MM.1S (cell line): ENCODE measurements at places on chromosomes 5 and 9.

GRCh38 chr5:33843579-33843978 is 48.2 kb downstream of the ADAMTS12 start:
- H3K27ac ChIP-seq: no peak overlapping the region
- peaks cover 6% of the 10 kb centered on the region; the same call in 1 of the 2 replicates for H3K4me1 ChIP-seq
- no peaks in the 10 kb centered on the region for H3K27me3 ChIP-seq
- DNase-seq: no peak
- no peaks in the 10 kb centered on the region for H3K36me3 ChIP-seq
- H3K4me3 ChIP-seq: no peak overlapping the region

DNA sequence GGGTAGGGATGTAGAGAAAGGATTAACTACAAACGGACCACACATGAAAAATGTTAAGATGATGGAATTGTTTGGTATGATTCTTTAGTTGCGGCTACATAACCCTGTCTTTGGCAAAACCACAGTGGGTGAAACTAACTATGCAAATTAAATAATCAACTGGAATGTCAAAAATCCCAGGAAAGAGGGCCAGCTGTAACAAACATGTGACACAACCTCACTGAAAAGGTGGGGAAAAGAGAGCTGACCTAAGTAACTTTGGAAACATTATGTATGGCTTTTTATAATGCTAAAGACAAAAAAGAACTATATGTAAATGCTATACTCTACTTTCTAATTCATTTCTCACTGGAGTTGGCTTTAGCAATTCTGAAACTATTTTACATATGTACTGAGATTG is 252.0 kb downstream of the MRPS30 start:
- H3K4me3 ChIP-seq: no peak overlapping the region
- H3K4me1 ChIP-seq: no peaks in the 10 kb centered on the region
- no peak for DNase-seq
- no peaks in the 10 kb centered on the region for H3K27me3 ChIP-seq
- H3K36me3 ChIP-seq: no peaks in the 10 kb centered on the region
- H3K27ac ChIP-seq: no peak overlapping the region

DNA sequence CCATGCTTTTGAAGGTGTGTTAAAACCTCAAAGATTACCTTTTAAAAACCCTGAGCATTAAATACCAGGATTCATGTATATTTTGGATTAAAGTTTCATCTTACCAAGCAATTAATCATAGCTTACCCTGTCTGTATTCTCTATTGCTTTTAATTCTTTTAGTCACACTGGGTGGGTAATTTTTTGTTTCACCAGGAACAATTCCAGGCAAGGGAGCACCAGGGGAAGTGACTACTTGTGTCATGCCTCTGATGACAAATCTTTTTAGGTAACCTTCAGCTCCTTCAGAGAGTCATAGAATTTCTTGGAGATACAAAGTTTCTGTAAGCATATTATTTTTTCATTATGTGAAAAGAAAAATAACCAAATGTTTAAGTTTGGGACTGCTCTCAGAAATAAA is 33.4 kb upstream of the ANXA1 start:
- H3K4me1 ChIP-seq: peaks cover 17% of the 10 kb centered on the region
- H3K27me3 ChIP-seq: no peaks in the 10 kb centered on the region
- DNase-seq: no peak
- no peak overlapping the region for H3K27ac ChIP-seq
- H3K36me3 ChIP-seq: no peaks in the 10 kb centered on the region
- H3K4me3 ChIP-seq: no peak overlapping the region

DNA sequence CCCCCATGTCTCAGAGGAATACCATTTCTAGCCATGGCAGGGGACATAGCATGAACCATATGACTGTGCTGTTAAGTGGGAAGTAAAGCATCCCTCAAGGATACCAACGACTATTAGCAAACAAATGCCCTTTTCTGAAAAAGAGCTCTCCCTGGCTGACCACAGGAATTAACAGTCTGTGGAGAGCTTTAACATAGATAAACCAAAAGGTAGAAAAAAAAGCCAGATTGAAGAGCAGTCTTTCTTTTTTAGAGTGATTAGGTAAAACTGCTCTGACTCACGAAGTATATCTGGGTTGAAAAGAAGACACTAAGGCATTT is 532.7 kb upstream of the DMAC1 start:
- H3K27ac ChIP-seq: no peak overlapping the region
- DNase-seq: no peak
- H3K27me3 ChIP-seq: no peaks in the 10 kb centered on the region
- H3K36me3 ChIP-seq: no peaks in the 10 kb centered on the region
- H3K4me3 ChIP-seq: no peak overlapping the region

DNA sequence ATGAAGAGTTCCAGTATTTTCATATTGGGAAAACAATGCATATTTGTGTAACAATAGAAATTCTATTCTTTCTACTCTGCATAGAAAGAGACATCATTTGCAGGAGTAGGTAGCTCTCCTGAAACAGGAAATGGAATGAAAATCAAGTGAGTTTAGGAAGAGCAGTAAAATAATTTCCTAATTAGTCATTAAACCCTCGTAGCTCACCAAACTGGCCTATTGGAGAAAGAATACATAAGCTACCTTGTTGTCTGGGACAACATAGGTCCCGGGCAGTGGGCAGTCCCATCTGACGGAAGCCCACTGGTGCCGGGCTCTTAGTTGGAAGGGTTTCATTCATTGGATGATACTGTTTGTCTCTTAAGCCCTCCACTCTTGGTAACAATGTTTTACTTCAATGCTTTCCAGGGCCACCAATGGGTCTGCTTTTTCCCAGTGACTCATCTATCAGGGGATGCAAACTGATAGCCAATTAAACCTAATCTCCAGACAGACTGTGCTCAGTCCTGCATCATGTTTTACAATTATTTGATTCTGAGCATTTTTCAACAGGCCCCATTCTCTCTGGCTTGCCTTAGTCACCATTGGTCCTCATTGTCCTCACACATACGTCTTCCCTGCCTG is 46.5 kb downstream of the GNA14 start:
- H3K27ac ChIP-seq: no peak overlapping the region
- no peaks in the 10 kb centered on the region for H3K36me3 ChIP-seq
- H3K4me1 ChIP-seq: no peaks in the 10 kb centered on the region
- DNase-seq: no peak
- H3K27me3 ChIP-seq: no peaks in the 10 kb centered on the region

DNA sequence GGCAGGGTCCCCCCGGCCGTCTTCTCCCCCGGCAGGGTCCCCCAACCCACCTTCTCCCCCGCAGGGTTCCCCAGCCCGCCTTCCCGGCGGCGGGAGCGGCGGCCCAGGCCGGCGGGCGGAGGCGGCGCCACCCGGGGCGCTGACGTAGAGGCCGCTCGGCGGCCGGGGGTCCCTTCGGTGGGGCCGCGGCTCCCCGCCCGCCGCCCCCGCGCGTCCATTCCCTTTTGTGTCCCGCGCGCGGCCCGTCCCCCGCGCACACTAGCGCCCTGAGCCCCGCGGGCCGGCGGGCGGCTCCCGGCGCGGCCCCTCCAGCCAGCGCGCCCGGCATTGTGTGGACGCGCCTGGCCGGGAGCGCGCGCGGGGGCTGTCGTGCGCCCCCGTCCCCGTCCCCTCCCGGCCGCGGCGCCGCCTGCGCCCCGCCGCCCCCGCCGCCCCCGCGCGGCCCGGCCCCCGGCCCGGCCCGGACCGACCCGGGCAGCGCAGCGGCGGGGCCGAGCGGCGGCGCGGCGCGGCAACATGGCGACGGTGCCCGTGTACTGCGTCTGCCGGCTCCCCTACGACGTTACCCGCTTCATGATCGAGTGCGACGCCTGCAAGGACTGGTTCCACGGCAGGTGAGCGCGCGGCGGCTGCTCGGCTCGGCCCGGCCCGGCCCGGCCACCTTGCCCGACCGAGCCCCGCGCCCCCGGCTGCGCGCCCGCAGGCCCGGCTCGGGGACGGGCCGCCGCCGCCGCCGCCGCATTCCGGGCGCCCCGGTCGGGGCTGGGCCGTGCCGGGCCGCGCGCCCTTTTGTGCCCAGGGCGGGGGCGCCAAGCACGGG is at the start of gene PHF2:
PHF2 (plus strand) TSS at position 327 of the 820 bp plus-strand sequence; CDS start at position 517, 190 bp downstream.
- H3K27ac ChIP-seq: no peak within 1 kb of the TSS
- peaks cover 6% of the 10 kb centered on the region; the same call in 1 of the 2 replicates for H3K4me1 ChIP-seq
- peak within 1 kb of the TSS; percentile 72 for H3K4me3 ChIP-seq
- H3K36me3 ChIP-seq: no peaks in the 10 kb centered on the region

GRCh38 chr5:79982136-79982535 is 8.9 kb downstream of the MTX3 start:
- DNase-seq: peak; percentile 48
- no peaks in the 10 kb centered on the region for H3K27me3 ChIP-seq
- H3K4me3 ChIP-seq: no peak overlapping the region

DNA sequence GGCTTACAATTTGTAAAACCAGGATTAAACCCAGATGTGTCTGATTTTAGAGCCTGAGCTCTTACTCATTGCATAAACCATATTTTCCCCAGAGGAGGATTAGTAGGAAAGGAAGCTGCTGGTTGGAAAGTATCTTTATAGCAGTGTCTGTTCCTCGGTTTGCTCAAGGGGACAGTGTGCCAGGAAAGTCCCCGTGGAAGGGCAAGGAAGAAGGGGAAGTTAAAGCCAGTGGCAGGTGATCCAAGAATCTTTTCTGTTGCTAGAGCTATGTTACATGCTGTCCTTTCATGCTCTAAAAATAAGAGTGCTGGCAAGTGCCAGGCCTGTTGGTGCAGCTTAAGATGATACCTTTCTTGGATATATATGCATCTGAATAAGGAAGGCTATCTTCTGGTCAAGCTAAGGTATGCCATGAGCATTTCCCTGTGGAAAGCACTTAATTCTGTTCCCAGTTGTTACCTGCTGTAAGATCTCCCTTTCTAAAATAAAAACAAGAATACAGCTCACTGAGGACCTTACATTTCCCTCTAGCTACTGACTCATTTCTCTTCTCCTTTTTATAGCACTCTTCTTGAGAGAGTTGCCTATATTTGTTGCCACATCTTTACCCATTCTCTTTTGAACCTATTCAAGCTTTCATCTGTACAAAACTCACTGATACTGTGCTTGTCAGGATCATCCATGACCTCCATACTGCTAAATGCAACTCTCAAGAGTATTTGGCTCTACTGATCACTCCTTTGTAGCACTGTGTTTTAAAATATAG is 8.0 kb downstream of the PDCD1LG2 start:
- H3K27me3 ChIP-seq: no peaks in the 10 kb centered on the region
- H3K4me3 ChIP-seq: no peak overlapping the region
- DNase-seq: no peak
- no peaks in the 10 kb centered on the region for H3K36me3 ChIP-seq

DNA sequence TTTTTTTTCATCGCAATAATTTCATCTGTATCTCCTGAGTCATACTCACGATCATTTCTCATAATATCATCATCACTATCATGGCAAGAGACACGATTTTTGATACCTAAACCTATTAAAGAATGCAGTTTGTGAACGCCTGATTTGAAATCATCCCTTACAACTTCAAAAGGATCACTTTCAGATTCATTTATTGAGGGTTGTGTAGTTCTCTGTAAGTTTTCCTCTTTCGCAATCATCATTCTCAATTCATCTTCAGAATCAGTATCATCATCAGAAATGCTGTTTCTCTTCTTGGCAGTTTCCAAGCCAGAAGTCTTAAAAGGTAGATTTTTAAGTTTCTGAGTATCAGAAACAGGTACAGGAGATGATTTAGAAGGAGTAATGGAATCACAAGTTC is 9.7 kb downstream of the NOL8 start:
- no peak overlapping the region for H3K27ac ChIP-seq
- DNase-seq: no peak
- H3K27me3 ChIP-seq: no peaks in the 10 kb centered on the region

- no peak overlapping the region for H3K27ac ChIP-seq
- no peaks in the 10 kb centered on the region for H3K36me3 ChIP-seq
- no peaks in the 10 kb centered on the region for H3K27me3 ChIP-seq
- no peak overlapping the region for H3K4me3 ChIP-seq
- no peak for DNase-seq
Measured at GRCh38 chr9:72315089-72315509, 49.9 kb downstream of the ZFAND5 start.

DNA sequence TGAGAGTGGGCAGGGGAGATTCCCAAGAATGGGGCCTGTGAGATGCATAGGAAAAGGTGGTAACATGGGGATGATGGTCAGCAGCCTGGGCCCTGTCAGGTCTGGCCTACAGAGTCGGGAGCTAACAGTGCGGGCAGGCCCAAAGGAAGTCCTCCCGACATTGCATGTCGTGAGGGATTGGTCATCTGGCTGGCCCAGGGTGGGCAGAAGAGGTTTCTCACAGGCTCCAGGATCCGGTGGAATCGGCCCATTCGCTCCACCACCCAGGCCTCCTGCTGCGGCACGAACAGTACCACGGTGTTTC is 514 bp downstream of the STOML2 start:
- H3K4me1 ChIP-seq: peaks cover 11% of the 10 kb centered on the region
- H3K27me3 ChIP-seq: no peaks in the 10 kb centered on the region
- peak overlapping the region; percentile 83; the same call in 1 of the 2 replicates for H3K27ac ChIP-seq
- no peak for DNase-seq

GRCh38 chr5:102902135-102902448 is 147.0 kb downstream of the PAM start:
- H3K4me3 ChIP-seq: no peak overlapping the region
- no peak for DNase-seq
- H3K27ac ChIP-seq: no peak overlapping the region
- no peaks in the 10 kb centered on the region for H3K36me3 ChIP-seq
- no peaks in the 10 kb centered on the region for H3K27me3 ChIP-seq
- H3K4me1 ChIP-seq: no peaks in the 10 kb centered on the region

DNA sequence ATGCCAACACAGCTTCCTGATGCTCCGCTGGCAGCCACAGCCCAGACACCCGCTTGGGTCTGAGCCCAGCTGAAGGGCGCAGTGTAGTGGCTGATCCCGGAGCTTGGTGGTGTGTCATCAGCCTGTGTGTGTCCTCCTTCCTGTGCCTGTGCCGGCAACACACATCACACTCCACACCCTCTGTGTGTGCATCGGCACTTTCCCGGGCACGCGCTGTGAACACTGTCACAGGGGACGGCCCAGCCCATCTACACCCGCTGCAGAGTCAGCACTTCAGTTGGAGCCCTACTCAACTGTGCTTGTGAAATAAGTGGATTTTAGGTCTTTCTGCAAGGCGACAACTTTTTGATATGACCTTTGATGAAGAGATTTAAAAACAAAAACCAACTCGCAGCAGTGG is 189.4 kb downstream of the IRX2 start:
- H3K36me3 ChIP-seq: no peaks in the 10 kb centered on the region
- no peak overlapping the region for H3K27ac ChIP-seq
- no peak for DNase-seq
- no peak overlapping the region for H3K4me3 ChIP-seq

DNA sequence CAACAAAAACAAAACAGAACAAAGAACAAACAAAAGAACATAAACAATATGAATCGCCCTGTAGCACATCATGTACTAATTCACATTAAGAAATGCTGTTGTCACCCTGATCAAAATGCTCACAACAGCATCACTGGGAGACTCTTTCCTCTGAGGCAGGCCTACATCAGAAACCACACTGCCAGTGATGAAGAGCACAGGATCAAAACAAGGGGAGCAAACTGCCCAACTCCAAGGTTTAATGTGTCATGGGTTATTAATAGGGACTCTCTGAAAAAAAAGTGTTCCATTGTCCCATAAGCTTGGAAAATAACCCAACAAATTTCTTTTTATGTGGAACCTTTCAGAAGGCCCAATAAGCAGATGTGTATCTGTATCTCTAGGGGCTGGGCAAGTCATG is 74.2 kb downstream of the PTPN3 start:
- H3K27ac ChIP-seq: no peak overlapping the region
- H3K36me3 ChIP-seq: no peaks in the 10 kb centered on the region
- no peak for DNase-seq
- no peaks in the 10 kb centered on the region for H3K27me3 ChIP-seq

- H3K4me1 ChIP-seq: no peaks in the 10 kb centered on the region
- no peaks in the 10 kb centered on the region for H3K36me3 ChIP-seq
- H3K27ac ChIP-seq: no peak overlapping the region
- H3K27me3 ChIP-seq: no peaks in the 10 kb centered on the region
Measured at GRCh38 chr5:80064124-80064523, 29.0 kb downstream of the THBS4 start.

- DNase-seq: no peak
- peaks cover 10% of the 10 kb centered on the region; the same call in 1 of the 2 replicates for H3K27me3 ChIP-seq
- no peak overlapping the region for H3K27ac ChIP-seq
Measured at GRCh38 chr9:109500421-109500974, 2.4 kb upstream of the PTPN3 start.
